ENCODE measurements at places on chromosomes 1 and 21. TPM values are rescaled to one million over a fixed set of nuclear protein-coding genes. Genes with fewer than 3 reads are reported as not detected.

DNA sequence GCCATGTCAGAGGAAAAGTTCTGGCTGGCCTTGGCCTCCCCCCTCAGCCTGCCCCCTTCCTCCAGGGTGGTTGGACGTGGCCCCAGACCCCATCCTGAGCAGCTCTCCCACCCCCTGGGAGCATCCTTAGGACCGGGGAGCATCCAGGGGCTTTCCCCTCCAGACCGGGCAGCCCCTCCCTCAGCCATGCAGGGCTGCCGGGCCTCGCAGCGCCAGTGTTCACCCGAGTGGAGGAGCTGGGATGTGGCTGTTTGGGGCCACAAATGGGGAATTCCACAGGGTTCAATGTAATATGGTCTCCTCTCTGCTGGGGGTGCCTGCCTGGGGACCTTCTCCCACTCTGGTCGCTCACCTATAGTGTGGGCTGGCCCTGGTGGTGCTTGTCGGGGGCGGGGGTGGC is 4.2 kb upstream of the PFKL start:
- DNase-seq: no peak

DNA sequence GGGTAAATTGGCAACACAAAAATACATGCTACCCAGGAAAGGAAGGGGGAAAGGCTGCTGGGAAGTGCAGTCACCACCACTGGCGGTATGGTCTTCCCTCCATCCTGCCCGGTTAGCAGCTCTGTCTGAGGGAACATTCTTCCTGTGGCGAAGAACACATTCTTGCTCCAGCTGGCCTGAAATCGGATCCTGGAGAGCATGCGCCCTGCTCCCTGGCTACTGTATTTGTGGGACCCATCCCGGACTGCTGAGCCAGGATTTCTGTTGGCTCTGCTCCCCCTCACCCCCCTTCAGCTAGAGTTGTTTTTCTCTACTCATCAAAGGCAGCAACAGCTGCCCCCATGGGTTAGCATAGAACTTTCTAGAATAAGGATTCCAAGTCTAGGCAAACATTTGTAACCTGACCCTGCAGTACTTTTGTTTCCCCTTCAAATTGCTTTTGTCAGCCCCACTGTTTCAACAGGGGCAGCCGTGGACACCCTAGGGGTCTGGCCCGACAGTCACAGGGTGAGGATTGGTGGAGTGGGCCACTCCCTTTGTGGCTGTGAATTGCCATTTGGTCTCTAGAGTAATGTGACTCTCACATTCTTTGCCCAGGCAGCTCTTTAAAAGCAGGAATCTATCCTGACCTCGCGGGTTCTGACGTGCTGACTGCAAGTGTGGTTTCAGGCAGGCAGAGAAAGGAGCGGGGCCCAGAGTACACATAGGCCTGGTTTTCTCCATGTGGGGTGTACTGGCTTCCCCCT is 157.7 kb downstream of the TOMM20 start:
- DNase-seq: peak; percentile 82

GRCh38 chr1:152050886-152051675 is 14.3 kb upstream of the S100A11 start:
- no peak for DNase-seq

DNA sequence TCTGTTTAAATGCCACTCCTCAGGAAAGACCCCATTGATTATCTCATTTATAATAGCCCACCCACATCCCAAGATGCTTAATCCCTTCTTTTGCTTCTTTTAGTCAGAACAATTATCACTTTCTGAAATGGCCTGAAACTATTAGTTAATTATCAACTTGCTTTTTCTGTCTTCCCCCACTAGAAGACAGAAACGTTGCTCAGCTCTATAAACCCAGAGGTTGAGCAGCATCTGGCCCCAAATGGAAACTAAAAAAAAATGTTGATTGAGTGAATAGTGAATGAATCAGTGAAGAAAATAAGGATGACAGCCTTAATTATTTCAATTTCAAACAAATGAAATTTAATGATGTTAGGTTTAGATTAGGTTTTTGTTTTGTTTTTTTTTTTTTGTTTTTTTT is 38.2 kb upstream of the PIGC start:
- DNase-seq: no peak

- no peak for DNase-seq
These were observed 246.1 kb upstream of the DUSP10 start for GRCh38 chr1:221987860-221988520.

- no peak for DNase-seq
These were observed 395.5 kb upstream of the PKN2 start for GRCh38 chr1:88288571-88288970.

GRCh38 chr1:32291145-32291707 is 657 bp upstream of the HDAC1 start:
- DNase-seq: no peak

GRCh38 chr1:159786966-159787365 is 6.2 kb downstream of the DUSP23 start:
- no peak for DNase-seq

DNA sequence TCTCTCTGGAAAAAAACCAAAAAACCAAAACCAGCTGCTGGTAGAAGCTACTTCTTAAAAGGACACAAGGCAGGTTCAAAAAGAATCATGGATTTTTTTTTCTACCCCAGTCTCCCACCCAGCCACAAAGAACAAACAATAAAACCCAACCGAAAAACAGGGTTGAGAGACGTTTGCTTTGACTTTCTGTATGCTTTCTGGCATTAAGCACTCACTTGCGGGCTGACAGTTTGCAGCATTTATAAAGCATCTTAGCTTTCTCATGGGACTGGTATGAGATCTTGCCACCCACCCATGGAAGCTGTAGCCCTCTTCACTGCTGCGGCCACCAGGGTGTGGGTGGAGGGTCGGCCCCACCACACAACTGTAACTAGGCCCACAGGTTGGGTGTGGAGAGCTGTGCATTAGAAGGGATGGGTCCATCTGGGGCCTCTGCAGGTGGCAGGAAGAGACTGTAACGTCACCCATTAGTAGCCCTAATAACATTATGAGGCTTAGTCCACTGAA is 165.7 kb downstream of the RHOU start:
- DNase-seq: no peak

GRCh38 chr1:85935234-85935633 is 221.3 kb downstream of the COL24A1 start:
- DNase-seq: no peak

DNA sequence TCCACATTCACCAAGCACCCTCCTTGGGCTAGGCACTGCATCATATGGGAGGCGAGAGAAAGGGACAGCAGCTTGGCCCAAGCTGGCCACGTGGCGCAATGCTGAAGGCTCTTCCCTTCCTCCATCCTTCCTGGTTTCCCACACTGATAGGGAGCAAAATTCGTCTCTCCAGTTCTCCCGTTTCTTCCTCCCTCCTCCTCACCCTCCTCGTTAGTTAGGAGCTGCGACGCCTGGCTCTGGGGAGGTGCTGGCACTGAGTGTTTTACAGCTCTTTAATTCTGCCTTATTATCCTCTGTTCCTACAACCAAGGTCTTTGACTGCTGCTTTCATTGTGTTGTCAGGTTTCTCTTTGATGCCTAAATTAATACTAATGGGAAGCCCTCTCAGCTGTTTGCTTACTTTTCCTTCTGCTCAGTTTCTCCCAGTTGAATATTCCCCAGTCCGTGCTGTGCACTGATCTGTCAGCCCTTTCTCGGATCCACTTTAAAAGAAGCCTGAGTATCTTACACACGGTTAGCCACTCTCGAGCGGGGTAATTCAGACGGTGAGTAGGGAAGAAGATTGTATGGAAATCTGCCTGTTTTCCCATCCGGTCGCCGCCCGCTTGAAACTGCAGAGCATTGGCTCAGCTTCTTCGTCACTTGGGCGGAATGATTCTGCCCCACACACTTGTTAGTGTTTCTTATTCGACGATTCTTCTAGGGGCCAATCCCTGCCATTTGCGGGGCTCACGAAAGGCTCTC is 56.2 kb upstream of the SMYD2 start:
- DNase-seq: no peak

DNA sequence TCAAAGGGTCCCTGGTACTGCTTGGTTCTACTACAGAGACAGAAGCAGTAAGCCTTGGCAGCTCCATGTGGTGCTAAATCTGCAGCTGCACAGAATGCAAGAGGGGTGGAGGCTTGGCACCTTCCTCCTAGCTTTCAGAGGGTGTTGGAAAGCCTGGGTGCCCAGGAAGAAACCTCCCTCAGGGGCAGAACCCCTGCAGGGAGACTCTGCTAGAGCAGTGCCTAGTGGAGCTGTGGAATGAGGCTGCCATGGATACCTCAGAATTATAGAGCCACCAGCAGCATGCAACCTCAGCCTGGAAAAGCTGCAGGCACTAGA is 76.2 kb upstream of the TLR5 start:
- no peak for DNase-seq

DNA sequence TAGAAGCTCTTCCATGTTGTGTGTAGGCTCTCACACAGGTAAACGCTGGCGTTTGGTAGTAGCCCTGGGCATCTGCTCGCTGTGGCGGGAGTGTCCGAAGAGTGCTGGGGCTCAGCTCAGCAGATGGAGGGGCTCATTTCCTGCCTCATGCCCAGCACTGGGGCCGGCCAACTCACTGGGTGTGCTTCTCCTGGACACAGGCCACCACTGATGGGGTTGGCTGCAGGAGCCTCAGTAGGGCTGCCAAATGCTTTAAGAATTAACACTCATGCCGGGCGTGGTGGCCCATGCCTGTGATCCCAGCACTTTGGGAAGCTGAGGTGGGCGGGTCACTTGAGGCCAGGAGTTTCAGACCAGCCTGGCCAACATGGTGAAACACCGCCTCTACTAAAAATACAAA is 20.9 kb downstream of the UQCRHL start:
- peak; percentile 66 for DNase-seq

DNA sequence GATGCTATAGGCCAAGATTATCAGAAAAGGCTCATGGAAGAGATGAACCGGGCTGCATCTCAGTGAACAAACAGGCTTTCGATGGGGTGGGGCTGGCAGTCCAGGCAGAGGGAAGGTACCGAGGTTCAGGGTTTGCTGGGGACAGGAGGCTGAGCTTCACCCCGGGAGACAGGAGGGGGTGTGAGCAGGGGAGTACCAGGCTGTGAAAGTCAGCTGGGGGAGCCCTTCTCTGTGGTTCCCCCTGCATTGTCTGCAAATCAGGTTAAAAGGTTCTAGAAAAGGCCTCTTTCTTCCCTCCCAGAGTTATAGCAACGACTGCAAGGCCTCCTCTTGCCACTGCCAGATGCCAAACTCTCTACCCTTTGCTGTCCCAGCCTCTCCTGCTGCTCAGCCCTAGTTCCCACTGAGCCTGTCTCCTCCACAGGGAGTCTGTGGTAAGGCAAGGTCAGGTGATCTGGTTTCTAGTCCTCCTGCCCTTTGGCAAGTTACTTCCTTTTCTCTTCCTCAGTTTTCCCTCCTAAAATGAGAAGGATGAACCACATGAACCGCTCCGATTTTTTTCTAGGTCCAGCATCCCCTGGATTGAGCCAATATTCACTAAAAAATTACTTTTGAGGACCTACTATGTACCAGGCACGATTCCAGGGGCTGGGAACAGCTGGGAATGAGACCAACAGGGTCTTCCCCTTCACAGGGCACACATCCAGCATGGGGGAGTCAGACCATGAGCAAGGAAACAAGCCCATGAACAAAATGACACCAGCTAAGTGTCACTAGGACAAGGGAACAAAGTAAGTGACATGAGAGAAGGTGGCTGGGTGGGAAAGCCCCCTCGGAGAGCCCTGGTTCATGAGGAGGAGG is 7.2 kb downstream of the LAD1 start:
- DNase-seq: no peak

GRCh38 chr21:37528150-37528937 is 161.8 kb downstream of the DYRK1A start:
- DNase-seq: no peak

OLFML3 gene
- 10.8 TPM for total RNA-seq

JAK1 gene
- total RNA-seq: 95.7 TPM

TCHH gene
- total RNA-seq: 0.02 TPM

TSSK3 gene
- total RNA-seq: 2.0 TPM

PDE9A gene
- total RNA-seq: 4.1 TPM

C1orf159 gene
- 4.0 TPM for total RNA-seq

NRDC gene
- total RNA-seq: 157 TPM

NCF2 gene
- total RNA-seq: 5.8 TPM

FALEC gene
- not detected for total RNA-seq

HOOK1 gene
- total RNA-seq: 10.7 TPM

HORMAD1 gene
- total RNA-seq: 0.37 TPM

GPR3 gene
- 0.12 TPM for total RNA-seq

RPS6KA1 gene
- total RNA-seq: 4.6 TPM
